ENCODE measurements at places on chromosomes 12 and 14.

GRCh38 chr12:12915656-12916055, 24.3 kb downstream of the GPRC5A start:
- DNase-seq = no peak

- DNase-seq = no peak
Observed at GRCh38 chr12:58601529-58601928, 318.8 kb downstream of the LRIG3 start.

DNA sequence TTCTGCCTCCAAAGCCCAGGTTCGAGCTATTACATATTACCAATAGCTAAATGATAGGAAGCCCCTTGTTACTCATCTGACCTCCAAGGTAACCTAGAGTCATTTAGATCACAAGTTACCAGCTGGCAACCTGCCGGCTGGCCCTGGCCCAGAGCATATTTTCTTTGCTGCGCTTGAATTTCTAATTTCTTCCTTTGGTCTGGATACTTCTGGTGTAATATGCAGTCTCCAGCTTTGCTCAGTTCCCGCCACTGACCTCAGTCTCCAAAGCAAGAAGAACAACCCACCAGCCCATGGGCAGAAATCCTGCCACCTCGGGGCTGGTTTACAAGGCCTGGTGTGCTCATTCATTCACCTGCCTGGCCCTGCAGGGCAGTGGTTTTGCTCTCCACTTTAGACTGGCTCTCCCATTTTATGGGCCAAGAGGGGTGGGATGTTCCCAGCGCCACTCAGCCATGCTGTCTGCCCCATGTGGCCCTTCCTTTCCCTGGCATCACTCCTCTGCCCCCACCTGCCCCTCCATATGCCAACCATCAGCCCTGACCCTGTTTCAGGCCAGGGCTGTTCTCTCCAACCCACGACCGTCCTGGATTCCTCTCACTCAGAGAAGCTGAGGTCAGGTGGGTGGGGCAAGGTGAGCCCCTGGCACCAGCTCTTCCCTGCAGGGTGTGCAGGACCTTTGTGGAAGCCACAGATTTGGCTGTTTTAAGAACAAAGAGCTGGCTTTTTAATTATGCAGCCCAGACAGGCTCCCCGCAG, 76.0 kb downstream of the PRIMA1 start:
- DNase-seq = no peak

DNA sequence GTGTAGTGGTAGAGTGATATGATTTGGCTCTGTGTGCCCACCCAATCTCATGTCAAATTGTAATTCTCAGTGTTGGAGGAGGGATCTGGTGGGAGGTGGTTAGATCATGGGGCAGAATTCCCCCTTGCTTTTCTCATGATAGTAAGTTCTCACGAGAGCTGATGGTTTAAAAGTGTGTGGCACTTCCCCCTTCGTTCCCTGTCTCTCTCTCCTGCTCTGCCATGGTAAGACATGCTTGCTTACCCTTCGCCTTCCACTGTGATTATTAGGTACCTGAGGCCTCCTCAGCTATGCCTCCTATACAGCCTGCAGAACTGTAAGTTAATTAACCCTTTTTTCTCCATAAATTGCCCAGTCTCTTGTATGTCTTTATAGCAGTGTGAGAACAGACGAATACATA, 115.7 kb upstream of the FUT8 start:
- no peak for DNase-seq

DNA sequence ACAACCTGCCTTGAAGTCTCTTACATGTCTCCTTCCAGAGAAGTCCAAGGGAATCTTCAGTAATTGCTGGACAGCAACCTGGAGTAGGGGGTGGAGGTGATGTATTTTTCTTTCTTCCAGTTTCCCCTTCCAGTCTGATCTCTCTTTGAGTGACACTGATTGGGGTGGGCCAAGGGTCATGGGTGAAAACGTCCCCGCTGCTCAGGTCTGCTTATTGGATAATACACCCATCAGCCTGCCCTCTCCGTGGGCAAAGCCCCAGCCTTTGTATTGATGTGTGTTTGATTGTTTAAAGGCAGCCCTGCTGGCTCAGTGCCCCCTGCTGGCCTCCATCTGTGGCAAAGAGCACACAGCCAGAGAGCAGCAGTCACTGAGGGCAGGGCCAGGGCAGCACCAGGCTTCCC, 35.7 kb upstream of the ATP2A2 start:
- peak; percentile 21 for DNase-seq

- DNase-seq = no peak
Observed at GRCh38 chr12:663293-663871, at the start of gene NINJ2. NINJ2 (minus strand) TSS chr12:663445; CDS start chr12:663360, 85 bp downstream.

GRCh38 chr12:542395-543113, 82.8 kb downstream of the B4GALNT3 start:
- no peak for DNase-seq

GRCh38 chr12:64170024-64170423, 52.1 kb downstream of the KICS2 start:
- DNase-seq = no peak

- no peak for DNase-seq
Observed at GRCh38 chr12:72030277-72030676, 91.6 kb downstream of the TPH2 start.

- no peak for DNase-seq
Observed at GRCh38 chr14:83874662-83875061, 1655.3 kb upstream of the FLRT2 start.

Measured in Jurkat, Clone E6-1 (cell line).